ENCODE measurements at places on chromosomes 5 and 9. TPM values are rescaled to one million over a fixed set of nuclear protein-coding genes. Genes with fewer than 3 reads are reported as not detected.

The INSL6 gene
- not detected for total RNA-seq

The CDC20B gene
- not detected for total RNA-seq

The FBP2 gene
- not detected for total RNA-seq

The UGCG gene
- total RNA-seq: 24.2 TPM

The RLN2 gene
- total RNA-seq: not detected

The NDUFAF2 gene
- total RNA-seq: 65.3 TPM

The CYSRT1 gene
- total RNA-seq: 1.2 TPM

The BTNL9 gene
- not detected for total RNA-seq

The PTRH1 gene
- 10.6 TPM for total RNA-seq

The MED7 gene
- 10.6 TPM for total RNA-seq

The SWI5 gene
- total RNA-seq: 34.5 TPM

The RORB gene
- 1.1 TPM for total RNA-seq

The RNF183 gene
- total RNA-seq: not detected

The ADAMTS19 gene
- 3.1 TPM for total RNA-seq

The PCDHB5 gene
- total RNA-seq: not detected

The IFNE gene
- total RNA-seq: not detected

The ADAMTSL1 gene
- total RNA-seq: 8.2 TPM

The CMYA5 gene
- 0.45 TPM for total RNA-seq

The C7 gene
- total RNA-seq: not detected

The IDNK gene
- 14.3 TPM for total RNA-seq

The LNPEP gene
- total RNA-seq: 38.2 TPM

The INSL4 gene
- not detected for total RNA-seq

The PRLR gene
- total RNA-seq: not detected

The CAMK2A gene
- not detected for total RNA-seq

The SLC1A1 gene
- not detected for total RNA-seq

The SLC28A3 gene
- total RNA-seq: not detected

The PCDHGB3 gene
- 19.5 TPM for total RNA-seq

The CCDC192 gene
- not detected for total RNA-seq

Data from Karpas-422 (cell line).